ENCODE measurements at places on chromosomes 3 and 15. TPM values are rescaled to one million over a fixed set of nuclear protein-coding genes. Genes with fewer than 3 reads are reported as not detected.
A peak's percentile ranks its signal among the peaks of the same experiment; 100 is the strongest.

The CCR8 gene
- total RNA-seq: not detected

The SECISBP2L gene
- total RNA-seq: 22.9 TPM

The NANOGP8 gene
- not detected for total RNA-seq

DNA sequence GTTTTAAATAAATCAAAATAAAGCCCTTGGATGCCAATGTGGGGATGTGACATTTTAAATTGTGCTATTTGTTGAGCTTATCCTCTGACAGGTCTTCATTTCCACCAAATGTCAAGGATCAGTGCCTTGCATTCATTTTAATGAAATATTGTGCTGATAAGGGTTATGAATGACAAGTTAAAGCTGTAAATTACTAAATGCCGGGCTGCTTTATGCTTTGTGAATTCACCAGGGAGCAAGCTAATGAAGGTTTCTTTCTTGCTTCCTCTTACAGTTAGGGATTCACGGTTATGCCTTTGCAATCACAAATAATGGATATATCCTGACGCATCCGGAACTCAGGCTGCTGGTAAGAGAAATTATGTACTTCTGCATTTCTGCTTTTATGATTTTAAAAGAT lies 81.7 kb downstream of the LRTM1 start:
- no peaks in the 10 kb centered on the region for H3K4me1 ChIP-seq
- no peaks in the 10 kb centered on the region for H3K36me3 ChIP-seq
- H3K4me3 ChIP-seq: no peak overlapping the region
- DNase-seq: no peak
- H3K27ac ChIP-seq: no peak overlapping the region

DNA sequence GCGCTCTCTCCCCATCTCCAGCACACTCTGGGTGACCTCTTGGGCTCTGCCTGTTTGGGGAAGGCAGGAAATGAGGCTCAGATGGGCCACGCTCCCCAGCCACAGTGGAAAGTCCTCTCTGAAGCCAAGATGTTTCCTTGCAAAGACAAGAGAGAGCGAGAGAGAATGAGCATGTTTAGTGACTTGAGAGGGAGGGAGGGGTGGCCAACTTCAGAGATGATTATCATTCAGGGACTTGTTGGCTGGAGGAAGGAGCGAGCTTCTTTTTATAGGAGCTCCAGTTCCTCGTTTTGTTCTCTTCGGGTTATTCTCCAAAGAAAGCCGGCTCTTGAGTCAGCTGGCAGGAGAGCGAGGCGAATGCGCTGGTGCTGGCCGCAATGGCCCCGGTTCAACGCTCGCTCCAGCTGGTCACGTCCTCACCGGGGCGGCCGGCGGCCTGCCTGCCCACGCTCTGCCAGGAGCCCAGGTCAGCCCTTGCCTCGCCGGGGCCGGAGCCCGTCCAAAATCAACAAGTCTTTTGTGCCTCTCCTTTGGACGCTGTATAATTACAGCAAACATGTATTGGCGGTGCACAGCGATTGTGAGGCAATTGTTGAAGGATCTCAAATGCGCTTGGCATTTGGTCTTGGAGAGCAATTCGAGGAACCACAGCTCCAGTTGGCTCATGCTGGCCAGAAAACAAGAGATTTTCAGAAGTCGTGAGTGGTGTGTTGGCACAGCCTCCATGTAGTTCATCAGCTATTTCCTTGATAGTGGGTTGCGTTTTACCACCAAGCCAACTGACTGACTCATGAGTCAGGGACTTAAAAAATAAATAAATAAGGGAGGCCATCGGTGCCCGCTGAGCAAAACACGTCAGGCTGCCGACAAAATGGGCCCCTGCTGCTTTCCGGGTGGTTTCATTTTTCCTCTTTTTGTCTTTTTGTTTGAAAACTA lies 288.6 kb downstream of the UACA start:
- peaks cover 38% of the 10 kb centered on the region for H3K4me1 ChIP-seq
- H3K27ac ChIP-seq: peak overlapping the region; percentile 88
- peak overlapping the region; percentile 19 for H3K4me3 ChIP-seq

DNA sequence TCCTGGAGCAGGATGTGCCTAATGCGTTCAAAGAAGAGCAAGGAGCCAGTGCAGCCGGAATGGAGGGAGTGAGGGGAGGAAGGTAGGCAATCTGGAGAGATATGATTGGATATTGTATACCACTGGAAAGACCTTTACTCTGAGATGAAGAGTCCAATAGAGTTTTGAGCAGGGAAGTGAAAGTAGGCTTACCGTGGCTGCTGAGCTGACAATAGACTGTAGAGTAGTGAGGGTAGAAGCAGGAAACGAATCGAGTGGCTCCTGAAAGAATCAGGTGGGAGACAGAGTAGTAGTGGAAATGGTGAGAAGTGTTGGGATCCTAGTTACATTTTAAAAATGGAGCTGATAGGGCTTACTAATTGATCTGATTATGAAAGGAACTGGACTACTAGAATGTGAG lies 51.8 kb upstream of the NUDT16 start:
- H3K36me3 ChIP-seq: no peaks in the 10 kb centered on the region
- H3K4me1 ChIP-seq: peaks cover 3% of the 10 kb centered on the region
- H3K4me3 ChIP-seq: no peak overlapping the region
- H3K27me3 ChIP-seq: no peaks in the 10 kb centered on the region
- H3K27ac ChIP-seq: no peak overlapping the region
- no peak for DNase-seq

- no peak for DNase-seq
- H3K27ac ChIP-seq: no peak overlapping the region
- no peaks in the 10 kb centered on the region for H3K27me3 ChIP-seq
- no peaks in the 10 kb centered on the region for H3K36me3 ChIP-seq
- H3K4me3 ChIP-seq: no peak overlapping the region
- H3K4me1 ChIP-seq: no peaks in the 10 kb centered on the region
These were observed 746.8 kb upstream of the LMCD1 start for GRCh38 chr3:7754653-7755441.

All from HCT116 (cell line).